IPS-NIHi11 (cell line): ENCODE measurements at places on chromosomes 4 and X.

GRCh38 chrX:9164086-9164485 is 130.2 kb upstream of the FAM9B start:
- no peak for DNase-seq

DNA sequence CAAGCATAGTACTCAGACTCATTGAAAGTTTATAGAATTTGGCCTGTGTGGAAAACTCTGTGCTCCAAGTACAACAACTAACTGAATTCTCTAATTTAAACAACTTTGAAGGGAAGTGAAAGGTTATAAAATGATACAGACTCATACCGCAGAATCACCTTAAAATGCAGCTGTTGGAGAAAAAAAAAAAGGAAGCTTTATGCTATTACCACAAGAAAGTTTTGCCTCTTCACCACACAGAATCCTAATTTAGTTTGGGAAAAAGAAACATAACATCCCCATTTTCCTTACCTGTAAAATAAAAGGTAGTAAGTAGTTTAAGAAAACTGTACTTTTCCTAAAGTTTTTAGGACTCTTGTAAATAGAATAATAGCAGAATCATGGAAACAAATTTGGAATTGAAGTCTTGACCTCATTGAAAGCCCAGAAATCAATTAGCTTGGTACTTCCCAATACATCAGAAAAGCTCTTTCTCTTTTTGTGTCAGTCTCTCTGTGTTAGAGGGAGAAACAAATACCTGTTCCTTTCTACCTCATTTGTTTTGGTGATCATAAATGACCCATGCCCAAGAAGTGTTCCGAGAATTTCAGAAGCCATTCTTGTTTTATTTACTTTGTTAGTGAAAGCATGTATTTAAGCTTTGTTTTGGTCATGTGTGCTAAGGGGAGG is 78.8 kb downstream of the NFKB1 start:
- DNase-seq: no peak

DNA sequence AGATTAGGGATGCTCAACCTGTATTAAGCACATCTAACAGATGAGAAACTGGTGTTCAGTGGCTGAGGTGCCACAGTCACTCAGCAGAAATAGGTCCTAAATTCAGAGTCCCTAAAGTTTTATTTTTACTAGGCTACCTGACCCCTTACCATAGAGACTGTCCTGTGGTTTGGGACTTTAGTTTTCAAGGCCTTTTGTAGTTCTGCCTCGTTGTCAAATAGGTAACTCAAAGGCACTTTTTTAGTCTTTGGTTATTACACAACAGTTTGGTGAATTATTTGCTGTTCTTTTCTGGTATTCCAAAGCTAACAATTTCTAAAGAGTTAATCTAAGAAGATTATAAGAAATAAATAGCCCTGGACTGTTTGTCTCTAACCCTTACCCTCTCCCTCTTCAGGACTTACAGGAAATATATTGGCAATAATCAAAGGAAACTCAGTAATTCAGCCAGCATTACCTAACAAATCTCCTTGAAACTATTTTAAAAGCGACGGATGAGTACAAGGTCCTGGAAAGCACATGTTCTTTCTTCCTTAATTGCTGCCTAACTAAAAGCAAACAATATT is 12.8 kb upstream of the SERTM2 start:
- DNase-seq: no peak

- DNase-seq: no peak
These were observed 2.0 kb downstream of the SETD7 start for GRCh38 chr4:139553751-139554641.

DNA sequence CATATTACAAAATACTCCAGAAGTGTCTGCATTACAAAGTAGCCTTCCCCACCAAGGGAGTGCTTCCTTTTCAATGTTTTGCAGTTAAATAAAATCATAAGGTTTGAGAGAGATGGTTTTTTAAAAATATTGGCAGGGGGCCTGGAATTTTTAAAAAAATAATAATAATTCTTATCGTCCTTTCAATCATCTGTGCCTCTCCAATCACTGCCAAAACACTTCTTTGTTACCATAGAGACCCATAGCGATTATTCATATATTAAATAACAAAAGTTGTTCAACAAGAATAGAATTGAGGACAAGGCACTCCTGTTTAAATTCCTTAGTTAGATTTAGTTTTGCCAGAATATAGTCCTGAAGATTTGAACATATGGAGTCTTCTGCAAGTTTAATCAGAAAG is 203.1 kb downstream of the FAT4 start:
- no peak for DNase-seq

GRCh38 chr4:40992472-40993295 is 221.7 kb downstream of the APBB2 start:
- no peak for DNase-seq

DNA sequence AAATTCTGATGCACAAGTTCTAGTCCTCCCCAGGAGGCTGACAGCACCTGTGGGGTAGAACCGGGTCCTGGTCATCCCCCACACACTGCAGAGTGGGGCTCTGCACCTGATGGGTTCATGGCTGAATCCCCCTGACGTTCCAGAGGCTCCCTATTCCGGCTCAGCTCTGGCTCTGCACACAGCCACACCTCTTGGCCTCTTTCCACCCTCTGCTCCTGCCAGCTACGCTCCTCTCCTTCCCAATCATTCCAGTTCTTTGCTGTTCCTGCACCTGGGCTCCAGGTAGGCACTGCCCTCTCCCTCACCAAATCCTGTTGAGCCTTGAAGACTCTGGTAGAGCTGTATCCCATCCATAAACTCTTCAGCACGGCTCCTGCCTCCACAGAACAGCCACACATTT is 75.5 kb downstream of the GATB start:
- no peak for DNase-seq

DNA sequence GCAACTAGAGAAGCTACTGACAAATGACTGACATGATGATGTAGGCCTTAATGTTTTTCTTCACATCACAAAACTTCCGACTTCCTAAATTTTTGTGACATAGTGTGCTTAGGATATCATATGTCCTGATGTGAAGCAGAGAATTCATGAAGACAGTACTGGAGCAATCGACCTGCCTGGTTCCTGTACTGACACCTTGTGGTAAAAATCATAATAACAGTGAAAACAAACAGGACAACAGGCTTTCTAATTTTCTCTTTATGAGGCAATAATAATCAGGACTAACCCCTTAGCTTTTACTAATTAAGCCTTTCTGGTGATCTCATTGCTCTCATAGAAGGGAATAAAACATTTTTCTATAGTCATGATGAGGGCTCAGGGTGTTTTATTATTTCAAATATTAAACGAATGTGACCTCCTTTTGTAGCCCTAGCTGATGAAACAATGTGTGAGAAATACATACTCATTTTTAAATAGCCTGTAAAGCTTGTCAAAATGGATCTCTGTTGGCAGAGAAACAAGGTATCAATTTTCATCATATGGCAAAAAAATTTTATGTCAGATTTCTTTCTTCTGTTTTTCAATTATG is 158.4 kb downstream of the TENT5D start:
- DNase-seq: peak; percentile 8

- DNase-seq: no peak
These were observed 143.9 kb downstream of the BCOR start for GRCh38 chrX:39953879-39954278.

- DNase-seq: no peak
These were observed 30.9 kb downstream of the RTL9 start for GRCh38 chrX:110389570-110389969.
